ENCODE measurements at places on chromosomes 4 and X.
A peak's percentile ranks its signal among the peaks of the same experiment; 100 is the strongest.

- DNase-seq, result no peak
Observed at GRCh38 chr4:112516066-112516470, at the start of gene NEUROG2. NEUROG2 (minus strand) TSS chr4:112516180; CDS start chr4:112515475, 705 bp downstream.

GRCh38 chr4:174696657-174697056 is 132.4 kb downstream of the GLRA3 start:
- no peak for DNase-seq

DNA sequence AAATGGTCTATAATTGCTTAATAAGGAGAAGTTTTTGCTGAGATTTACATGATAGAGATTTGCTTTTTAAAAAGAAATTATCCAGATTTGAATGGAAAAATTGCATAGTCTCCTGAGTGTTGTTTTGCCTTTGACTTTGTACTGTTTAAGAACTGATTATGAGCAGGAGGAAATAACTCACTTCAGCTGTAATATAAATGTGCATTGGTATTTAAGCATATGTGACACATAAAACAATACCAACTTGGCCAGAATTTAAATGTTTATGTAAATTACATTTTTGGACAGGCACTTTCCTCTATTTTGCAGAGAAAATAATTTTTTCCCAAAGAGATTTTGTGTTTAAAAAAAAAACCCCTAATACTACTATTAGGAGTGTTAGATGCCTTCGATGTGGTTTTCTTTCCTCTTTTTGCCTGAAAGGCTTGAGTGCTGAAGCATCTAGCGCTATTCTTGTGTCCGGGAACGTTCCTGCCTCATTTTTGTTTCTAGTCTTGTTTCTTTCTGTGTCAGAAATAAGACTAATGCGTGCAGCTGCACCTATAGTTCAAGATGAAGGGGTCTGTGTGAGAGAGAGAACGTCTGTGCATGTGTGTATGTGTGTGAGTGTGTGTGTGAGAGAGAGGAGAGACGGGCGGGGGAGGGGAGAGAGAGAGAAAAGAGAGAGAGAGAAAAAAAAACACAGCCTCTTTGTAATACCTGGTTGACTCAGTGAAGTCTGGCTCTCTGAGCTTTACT is 60.8 kb downstream of the TBL1X start:
- DNase-seq, result no peak

- DNase-seq, result no peak
Observed at GRCh38 chr4:123325241-123325681, 71.3 kb upstream of the SPRY1 start.

GRCh38 chr4:38925492-38926413 is 58.1 kb downstream of the FAM114A1 start:
- DNase-seq, result no peak

DNA sequence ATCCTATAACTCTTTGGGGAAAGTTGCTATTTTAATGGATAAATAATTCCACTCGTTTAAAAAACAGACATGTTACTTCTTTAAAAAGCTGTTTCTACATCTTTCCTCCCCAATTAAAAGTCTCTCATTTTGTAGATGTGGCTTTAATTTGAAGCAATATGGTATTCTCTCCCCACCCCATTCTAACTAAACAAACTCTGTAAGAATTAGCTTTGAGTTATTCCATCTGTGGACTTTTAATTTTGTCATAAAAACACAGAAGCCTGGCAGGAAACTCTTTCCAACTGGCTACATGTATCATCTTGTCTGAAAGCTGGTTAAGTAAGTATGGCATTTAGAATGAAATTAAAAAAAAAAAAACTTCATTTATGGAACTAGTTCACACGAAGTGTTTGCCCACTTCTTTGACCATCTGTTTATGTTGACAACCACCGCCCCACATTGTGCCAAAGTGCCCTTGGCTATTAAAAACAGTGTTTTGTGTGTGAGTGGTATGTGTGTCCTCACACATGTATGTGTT is 140.3 kb downstream of the NAA11 start:
- DNase-seq, result no peak

GRCh38 chrX:13048280-13048679 is 3.9 kb upstream of the FAM9C start:
- no peak for DNase-seq

DNA sequence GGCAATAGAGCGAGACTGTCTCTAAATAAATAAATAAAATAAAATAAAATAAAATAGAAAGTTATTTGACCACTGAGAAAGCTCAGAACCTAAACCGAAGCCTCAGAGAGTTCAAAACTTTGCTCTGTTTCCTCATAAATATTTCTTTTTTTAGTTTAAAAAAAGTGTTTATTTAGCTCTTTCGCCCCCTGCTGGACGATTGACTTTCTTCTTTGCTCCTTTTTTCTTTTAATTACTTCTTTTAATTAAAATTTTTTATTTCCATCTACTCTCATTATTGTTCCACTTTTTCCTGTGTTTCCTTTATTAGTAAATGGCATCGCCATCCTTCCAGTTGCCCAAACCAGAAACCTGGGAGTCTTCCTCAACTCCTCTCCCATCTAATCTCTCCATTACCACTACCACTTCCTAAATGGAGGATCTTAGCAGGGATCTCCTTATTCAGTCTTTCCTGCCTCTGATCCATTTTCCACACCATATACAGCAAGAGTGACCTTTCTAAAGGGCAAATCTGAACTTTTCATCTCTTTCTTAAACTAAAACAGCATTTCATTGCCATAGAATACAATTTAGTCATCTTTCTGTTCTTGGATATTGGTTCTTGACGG is 728 bp upstream of the IL13RA2 start:
- no peak for DNase-seq

DNA sequence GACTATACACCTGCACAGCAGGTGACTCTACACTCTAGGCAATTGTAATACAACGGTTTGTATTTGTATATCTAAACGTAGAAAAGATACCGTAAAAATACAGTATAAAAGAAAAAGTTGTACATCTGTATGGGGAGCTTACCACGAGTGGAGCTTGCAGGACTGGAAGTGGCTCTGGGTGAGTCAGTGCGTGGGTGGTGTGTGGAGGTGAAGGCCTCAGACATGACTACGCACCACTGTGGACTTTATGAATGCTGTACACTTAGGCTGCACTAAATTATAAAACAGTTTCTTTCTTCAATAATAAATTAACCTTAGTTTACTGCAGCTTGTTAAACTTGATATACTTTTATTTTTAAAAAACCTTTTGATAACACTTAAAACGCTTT is 85.0 kb upstream of the FAT1 start:
- no peak for DNase-seq

GRCh38 chrX:40094041-40094899 is 3.5 kb downstream of the BCOR start:
- DNase-seq, result peak; percentile 69

DNA sequence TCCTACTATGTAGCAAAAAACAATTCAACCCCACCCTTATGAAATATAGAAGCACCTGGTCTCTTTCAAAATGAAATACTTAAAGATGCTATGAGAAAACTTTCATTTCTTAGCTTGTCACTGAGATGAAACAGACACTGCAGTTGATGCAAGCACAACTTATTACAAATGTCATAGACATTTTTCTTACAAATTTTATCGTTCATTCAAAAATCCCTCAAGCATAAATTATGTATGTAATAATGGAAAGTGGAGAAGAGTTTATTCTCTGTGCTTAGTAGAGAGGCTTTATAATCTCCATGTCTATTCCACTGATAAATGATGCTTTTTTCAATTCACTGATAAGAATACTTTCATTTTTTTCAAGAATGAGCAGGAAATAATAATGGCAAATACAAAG is 1943.9 kb upstream of the IGFBP7 start:
- DNase-seq, result no peak

DNA sequence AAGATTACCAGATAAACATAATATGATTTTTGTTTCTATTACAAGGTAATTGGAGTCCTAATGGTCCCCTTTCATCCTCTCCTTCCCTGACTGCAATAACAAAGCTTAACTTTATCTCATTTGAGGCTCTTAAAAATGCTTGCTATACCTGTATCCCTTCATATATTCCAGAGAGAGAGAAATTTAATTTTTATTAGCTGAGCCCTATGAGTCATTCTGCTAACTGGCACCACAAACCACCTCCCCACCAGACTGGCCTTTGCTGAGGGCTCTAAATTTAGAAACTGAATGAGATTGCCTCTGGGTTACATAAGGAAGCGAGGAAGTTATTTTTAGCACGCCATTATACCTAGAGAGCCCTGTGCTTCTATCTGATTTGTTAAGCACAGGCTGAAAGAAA is 27.4 kb downstream of the CBLL2 start:
- DNase-seq, result peak; percentile 14

DNA sequence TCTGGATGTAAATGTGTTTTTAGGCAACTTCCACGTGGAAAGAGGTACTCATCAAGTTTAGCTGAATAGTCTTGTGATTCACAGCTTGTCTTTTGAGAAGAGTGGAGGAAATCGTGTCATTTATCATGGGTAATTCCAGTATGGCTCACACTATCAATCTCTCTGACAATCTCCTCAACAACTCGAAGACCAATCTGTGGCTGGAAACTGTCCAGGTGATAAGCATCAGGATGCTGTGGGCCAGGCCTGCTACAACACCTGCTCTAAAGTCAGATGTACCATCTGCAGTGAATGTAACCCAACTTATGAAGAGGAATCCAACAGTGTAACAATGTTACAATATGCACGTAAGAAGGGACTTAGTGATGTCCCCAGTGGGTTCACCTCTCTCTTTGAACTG is 132.1 kb upstream of the GK2 start:
- no peak for DNase-seq

- no peak for DNase-seq
Observed at GRCh38 chrX:81257817-81258216, 55.9 kb downstream of the SH3BGRL start.

DNA sequence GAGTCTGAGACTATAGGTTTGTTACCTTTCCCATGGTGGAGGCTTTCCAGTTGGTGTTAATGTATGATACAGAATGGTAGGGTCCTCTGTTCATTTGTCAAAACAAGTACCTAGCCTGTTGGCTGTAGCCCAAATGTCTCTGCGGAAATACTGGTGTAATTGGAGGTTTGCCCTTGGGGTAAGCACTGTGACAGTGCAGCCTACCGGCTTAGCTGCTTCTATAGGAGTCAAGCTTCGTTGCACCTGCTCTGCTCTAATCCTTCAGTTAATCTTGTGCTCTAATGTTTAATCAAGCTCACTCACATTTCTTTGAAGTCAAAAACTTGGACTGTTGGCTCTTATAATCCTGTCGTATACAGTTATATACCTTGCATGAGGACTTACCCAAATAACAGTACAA is 203.4 kb downstream of the CCNG2 start:
- peak; percentile 63 for DNase-seq

GRCh38 chr4:26746802-26747213 is 113.8 kb upstream of the STIM2 start:
- DNase-seq, result no peak

DNA sequence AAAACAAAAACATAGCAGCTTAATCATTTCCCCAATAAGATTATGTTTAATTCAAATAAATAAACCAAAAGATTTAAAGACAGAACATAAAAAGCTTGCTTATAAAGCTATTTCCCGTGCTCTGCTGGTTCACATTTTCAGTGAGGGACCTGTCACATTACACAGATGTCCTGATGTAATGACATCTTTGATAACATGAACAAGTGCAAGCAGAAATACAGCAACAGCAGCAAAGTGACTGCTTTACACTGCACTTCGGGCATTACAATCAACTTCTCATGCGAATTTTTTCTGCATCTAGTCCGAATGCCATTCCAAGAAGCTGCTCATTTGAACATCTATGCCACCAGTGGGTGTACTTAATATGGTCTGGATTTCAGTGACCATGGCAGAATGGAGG is 940.3 kb upstream of the IGFBP7 start:
- DNase-seq, result no peak

DNA sequence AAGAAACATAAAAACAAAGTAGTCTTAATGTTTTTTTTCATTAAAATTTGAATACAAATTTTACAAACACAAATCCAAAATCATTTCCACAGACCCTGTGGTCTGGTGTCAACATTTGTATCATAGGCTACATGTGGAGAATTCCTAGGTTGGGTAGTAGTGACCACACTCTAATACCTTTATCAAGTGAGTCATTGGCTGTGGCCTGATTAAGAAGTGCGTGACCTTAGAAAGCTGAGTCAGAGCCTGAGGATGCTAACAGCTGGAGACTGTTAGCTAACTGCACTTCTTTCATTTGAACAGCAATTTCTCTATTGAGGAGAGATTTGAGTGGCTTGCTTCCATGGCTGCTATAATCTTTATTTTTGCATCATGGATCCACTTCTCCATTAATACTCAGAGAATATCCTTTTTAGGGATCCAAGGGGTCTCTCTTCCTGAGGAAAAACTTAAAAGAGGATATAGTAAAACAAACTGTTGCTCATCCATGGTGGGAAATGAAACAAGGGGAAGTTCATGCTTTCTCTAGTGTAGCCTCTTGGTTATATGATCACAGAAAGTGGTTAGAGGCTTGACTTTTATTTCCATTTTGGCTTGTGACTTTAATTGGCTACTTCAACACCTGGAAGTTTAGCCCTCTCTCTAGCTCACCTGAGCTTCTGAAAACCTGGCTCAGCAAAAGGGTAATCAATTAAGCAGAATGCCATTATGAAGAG is 335.8 kb downstream of the PABPC4L start:
- DNase-seq, result peak; percentile 25

GRCh38 chr4:40857956-40858355 is 108.2 kb downstream of the NSUN7 start:
- no peak for DNase-seq

GRCh38 chr4:150962245-150962644 is 52.8 kb downstream of the LRBA start:
- no peak for DNase-seq

- no peak for DNase-seq
Observed at GRCh38 chr4:122091397-122091796, 60.7 kb upstream of the BLTP1 start.

DNA sequence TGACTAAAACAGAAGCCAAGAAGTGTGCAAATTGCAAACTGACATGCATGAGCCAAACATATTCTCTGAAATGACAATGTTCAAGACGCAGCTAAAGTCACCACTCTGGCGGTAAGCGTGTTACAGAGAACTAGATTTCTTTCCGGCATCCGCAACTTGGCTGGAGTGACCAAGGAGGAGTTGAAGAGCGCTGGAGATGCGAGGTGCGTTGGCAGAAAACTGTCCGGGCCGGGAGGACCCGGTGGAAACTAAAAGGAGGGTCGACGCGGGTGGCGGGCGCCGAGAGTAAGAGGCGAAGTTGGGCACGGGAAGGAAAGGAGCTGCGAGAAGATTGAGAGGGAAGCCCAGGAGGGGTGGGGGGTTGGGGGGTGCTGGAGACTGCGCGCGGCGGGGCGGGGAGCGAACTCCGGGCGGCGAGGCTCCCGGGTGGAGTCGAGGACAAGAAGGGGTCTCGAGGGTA is 807 bp downstream of the SEL1L3 start:
- DNase-seq, result no peak

GRCh38 chr4:41572516-41572915 is 34.6 kb downstream of the LIMCH1 start:
- DNase-seq, result no peak

DNA sequence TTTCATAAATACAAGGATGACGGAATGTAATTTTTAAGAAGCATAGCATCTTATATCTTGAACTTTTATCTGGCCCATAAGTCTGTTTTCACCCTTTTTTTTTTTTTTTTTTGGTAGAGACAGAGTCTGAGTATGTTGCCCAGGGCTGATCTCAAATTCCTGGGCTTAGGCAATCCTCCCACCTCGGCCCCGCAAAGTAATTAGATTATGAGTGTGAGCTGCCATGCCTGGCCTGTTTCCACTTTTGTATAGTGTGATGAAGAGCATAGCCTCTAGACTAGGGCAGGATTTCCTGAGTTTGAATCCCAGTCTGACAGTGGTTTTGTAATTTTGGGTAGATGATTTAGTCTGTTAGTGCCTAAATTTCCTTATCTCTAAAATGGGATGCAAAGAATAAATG is 11.0 kb downstream of the STIM2 start:
- DNase-seq, result peak; percentile 26

- no peak for DNase-seq
Observed at GRCh38 chrX:100663642-100664041, 19.6 kb downstream of the SRPX2 start.

GRCh38 chrX:42119076-42119475 is 195.7 kb upstream of the CASK start:
- no peak for DNase-seq
